Posterior cingulate gyrus (tissue), 11 donors: ENCODE measurements at places on chromosomes 4 and X.

DNA sequence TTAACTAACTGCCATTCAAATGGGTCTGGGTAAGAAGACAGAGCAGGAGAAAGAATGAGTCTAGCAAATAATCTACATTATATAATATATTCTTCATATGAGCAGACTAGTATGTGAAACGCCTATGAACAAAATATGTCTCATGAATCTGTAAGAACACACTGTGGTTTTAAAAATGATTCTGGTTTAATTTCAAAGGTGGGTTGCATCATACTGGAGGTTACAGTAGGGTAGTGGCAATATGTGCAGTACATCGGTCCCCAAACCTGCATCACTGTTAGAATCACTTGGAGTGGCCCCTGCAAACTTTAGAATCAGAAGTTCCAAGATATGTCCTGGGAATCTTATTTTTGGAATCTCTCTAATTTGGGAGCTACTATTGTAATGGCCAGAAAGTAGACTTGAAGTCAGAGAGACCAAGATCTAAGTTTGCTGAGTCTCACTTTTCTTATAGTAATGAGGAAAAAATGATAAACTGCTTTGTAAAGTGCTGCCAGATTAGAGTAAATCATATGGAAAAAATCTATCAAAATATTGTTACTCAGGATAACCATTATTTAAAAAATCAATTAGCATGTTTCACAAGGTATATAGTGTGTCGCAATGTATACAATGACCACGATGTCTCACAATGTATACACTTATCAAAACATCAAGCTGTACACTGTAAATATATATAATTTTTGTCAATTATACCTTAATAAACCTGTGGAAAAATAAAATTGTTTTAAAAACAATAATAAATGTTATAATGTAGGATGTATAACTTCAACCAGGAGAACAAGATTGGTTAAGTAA, 37.9 kb upstream of the ARSJ start:
- no peak for DNase-seq

DNA sequence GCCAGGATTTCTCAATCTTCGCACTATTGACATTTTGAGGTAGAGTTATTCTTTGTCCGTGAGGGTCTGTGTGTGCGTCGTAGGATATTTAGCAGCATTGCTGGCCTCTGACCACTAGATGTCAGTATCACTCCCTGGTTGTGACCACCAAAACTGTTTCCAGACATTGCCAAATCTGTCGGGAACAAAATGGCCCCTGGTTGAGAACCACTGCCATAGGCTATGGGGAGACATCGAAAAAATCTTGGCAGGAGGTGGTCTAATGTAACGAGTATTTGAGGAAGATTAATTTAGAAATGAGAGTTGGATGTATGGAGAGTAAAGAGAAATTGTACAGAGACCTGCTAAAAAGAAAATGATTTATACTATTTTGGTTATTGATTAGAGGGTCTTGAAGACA, 108.4 kb downstream of the DOCK11 start:
- peak; percentile 46 for DNase-seq

DNA sequence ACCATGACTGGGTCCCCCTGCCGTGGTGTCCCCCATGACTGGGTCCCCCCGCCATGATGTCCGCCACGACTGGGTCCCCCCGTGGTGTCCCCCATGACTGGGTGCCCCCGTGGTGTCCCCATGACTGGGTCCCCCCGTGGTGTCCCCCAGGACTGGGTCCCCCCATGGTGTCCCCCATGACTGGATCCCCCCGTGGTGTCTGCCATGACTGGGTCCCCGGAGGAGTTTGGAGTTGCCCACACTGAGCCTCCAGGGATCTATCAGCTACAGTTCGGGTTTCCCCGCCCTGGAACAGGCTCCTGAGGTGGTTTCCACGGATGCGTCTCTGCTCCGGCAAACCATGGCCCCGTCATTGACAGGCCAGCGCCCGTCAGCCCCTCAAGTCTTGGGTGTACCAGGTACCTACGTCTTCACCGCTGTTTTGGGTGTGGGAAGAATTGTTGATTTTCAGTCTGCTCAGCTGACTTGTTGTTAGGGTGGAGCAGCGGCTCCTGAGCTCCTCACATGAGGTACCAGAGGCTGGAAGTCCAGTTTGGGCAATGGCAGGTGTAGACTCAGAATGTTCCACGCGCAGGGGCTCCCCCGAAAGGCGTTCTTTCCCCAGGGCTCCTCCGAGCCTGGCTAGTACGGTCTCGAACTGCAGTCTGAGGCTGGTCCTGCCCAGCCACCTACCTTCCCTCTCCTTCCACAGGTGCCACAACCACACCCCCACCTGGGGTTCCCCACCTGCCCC, 8.3 kb upstream of the PDE6B start:
- no peak for DNase-seq

- no peak for DNase-seq
These were observed 17.6 kb upstream of the CC2D2A start for GRCh38 chr4:15451866-15452765.

DNA sequence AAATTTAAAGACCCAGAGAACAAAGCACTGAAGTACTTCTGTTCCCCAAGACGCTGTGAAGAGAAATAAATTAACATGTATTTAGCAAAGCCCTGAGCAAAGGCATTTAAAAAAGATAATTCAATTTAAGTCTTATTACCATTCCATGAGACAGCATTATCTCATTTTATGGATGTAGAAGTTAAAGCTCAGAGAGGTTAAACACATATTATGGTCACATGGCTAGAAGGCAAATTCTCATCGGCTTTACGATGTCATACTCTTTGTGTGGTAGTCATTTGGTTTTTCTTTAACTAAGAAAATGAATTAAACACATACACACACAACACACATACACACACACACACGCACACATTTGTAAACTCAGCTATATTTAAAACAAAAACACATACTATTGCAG, 262.7 kb downstream of the HS3ST1 start:
- DNase-seq, result no peak

DNA sequence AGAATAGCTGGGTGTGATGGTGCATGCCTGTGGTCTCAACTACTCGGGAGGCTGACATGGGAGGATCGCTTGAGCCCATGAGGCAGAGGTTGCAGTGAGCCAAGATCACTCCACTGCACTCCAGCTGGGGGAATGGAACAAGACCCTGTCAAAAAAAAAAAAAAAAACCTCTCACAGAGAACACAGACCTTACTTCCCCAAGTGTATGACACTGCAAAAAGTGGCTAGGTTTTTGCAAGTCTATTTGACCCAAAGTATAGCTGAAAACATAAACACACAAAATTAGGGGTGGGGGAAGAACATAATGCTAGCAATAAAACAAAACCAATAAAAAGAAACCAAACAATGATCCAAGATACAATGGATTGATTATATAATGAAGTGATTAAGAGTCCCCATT, 6.7 kb downstream of the LAMP2 start:
- DNase-seq, result no peak

DNA sequence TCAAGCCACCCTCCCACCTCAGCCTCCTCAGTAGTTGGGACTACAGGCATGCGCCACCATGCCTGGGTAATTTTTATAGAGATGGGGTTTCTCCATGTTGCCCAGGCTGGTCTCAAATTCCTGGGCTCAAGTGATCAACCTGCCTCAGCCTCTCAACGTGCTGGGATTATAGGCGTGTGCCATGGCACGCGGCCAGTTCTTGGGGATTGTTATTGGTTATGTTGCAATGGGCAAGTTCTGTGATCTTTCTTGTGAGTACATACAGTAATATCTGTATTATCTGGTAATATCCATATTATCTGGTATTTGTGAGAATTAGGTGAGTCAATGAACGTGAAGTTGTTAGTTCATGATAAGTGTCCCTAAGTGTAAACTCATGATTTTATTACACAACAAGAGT, 90.3 kb upstream of the TBL1X start:
- no peak for DNase-seq

- no peak for DNase-seq
These were observed 282.5 kb upstream of the FAT1 start for GRCh38 chr4:187006189-187006618.

DNA sequence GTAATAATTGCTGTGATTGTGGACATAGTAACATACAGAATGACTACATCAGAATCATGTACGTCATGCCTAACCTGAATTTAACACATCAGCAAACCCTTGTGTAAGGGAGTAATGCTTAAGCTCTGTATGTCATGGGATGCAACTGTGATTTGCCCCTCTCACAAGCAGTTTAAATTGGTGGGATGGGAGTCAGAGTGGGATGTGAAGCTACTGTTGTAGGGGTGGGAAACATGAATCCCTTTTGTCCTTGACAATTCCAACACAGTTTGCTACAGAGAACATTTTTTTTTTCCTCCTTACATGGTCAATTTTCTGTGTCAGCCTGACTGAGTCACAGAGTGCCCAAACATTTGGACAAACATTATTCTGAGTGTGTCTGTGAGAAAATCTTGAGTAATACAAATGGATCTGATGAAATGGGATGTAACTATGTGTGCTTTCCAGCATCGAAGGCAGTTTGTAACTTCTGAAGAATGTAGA, 392.8 kb downstream of the GPM6A start:
- no peak for DNase-seq

DNA sequence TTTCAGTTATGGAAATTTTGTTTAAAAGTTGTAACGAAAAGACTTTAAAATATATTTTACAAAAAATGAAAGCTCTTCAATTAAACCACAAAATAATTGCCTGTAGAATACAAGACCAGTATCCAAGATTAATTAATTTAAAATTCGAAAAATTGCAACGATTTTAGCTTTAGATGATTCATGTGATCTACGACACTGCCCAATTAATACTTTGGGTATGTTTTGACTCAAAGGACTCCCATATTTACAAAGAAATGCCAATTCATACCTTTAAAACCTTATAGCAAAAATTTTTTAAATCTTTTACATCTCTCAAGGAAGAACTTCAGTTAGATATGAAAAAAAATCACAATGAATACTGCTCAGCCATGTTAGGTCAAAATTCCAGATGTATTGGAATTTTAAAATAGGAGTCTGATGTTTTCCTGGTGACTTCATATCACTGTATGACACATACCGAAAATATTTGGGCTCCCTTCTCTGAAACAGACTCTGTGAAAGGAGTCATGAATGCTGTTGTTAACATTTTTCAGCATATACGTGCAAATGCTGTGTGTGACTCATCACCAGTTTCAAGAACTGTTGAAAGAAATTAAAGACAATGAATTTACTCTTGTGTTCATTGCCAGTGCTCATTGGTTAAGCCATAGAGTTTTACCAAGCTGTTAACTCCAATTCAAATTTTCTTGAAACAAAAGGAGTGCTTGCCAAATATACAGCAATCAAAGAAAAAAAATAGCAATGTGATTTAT, 13.8 kb upstream of the SMS start:
- DNase-seq, result no peak

DNA sequence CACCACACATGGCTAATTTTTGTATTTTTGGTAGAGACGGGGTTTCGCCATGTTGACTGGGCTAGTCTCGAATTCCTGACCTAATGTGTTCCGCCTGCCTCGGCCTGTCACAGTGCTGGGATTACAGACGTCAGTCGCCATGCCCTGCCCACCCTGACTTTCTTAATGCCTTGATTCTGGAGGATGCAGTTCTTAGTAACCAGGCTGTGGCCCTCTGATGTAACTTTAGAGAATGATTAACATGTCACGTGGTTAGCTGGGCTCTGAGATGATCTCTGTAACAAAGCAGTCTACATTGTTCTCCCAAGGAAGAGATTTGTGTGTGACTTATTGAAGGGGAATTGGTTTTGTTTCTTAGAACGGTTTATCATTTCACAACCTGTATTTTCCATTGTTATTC, 30.6 kb downstream of the ANK2 start:
- DNase-seq, result no peak

DNA sequence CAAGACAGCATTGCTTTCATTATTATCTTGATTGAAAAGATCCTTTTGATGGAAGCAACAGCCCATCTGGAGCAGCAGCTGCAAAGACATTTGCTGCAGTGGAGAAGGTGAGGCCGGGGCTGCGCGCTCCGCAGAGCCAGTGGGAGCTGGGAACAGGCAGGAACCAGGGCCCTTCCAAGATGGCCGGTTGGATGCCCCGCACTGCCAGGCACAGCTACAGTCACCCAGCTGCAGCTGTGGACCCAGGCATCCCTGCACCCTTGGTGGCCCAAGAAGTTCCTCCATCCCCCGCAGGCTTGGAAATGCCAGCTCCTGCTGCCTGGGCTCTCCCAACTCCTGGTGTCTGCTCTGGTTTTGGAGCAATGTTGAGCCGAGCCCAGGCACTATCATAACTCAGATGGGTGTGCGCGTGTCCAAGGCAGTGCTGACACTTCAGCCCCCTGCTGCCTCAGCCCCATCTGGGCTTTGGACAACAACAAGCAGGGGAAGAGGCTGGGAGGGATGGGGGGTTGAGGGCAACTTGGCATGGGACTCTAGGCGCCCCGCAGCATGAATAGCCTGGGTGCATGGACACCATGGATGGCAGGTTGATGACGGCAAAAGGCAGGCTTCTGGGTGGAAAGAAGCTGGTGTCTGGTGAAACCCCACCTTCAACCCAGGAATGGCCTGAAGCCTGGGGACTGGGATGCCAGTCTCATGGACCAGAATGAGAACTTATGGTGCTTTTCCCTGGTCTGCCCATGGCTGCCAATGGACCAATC, 371.8 kb downstream of the FSTL5 start:
- DNase-seq, result no peak

- no peak for DNase-seq
These were observed 186.0 kb upstream of the FAM241A start for GRCh38 chr4:111959222-111959621.

DNA sequence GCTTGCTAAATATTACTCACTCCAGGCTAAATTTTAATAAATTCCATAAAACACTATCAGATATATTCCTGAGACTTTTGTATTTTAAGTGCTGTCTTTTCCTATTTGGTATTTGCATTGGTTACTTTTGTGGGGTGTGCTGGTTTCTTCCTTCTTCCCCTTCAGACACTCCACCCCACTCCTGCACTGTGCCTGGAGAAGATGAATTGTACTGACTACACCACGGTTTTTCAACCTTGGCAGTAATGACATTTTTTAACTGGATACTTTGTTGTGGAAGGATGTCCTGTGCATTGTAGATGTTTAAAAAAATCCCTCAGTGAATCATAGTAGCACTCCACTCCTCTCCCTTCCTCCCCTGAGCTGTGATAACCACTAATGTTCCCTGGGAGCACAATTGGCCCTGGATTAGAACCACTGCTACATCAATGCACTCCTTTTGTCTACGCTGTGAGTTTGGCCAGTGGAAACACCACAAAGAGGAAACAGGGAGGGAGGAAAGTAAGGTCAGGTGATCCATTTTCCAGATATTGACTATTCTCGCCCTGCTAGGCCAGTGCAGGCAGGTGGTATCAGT, 36.3 kb downstream of the SNCA start:
- no peak for DNase-seq
